NCI-H446 (cell line): ENCODE measurements at places on chromosomes 12 and 14.

DNA sequence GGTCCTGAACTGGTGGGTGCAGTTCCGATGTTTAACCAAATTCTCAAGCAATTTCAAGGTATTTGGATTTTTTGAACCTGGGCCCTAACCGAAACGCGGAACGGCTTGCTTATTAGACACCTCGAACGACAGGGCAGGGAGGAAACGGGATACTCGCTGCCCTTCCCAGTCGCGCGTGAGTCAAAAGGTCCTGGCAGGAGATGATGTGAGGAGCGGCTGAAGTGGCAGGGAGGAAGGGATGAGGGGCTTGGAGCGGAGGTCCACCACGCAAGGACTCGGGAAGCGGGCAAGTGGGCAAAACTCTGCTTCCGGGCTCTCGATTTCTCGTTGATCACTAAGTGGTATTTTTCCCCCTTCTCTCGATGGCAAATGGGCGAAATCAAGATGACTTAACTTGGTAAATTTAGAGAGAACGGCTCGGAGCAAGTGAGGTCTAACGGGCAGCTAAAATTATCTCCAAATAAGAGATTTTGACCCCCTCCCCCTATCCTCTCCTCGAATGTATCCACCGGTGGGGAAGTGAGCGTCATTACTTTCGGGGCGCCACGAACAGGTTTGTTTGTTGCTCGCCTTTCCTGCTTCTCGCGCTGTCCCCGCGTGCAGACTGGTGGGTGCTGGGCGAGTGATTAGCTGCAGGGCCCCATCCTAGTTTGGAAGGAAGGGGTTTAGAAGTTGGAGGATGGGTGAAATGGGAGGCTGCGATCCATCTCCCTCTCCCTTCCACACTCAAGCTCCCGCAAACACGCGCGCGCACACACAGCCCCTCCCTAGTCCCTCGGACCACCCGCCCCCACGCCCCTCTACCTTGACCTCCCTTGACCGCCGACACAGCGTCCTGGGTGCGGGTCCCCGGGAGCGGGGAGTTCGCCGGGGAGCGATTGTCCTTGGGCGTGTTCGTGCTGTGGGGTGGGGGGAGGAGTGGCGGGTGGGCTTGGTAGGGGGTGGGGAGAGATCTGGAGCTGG lies 986 bp upstream of the NTF3 start:
- DNase-seq = no peak

DNA sequence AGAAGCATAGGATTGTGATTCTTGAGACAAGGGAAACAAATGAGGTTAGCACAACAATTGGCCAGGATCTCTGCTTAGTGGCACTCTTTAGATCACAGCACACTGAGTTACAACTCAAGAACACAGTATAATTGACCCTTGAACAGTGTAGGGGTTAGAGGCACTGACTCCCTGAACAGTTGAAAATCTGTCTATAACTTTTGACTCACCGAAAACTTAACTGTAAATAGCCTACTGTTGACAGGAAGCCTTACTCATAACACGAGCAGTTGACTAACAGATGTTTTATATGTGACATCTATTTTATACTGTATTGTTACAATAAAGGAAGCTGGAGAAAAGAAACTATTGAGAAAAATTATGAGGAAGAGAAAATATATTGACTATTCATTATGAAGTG lies 296.1 kb downstream of the RERGL start:
- DNase-seq = no peak

GRCh38 chr12:31605531-31605930 lies 14.6 kb upstream of the DENND5B start:
- no peak for DNase-seq

DNA sequence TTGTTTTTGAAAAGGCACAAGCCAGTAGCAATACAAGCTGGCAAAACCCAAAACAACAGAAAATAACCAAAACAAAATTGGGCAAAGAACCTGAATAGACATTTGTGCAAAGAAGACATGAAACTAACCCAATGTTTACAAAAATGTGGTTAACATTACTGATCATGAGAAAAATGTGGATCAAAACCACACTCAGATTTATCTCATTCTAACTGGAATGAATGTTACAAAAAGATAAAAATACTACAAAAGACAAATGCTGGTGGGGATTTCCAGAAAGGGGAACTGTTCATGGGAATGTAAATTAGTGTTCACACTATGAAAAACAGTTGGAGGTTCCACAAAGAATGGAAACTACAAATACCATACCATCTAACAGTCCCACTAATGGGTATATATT lies 26.6 kb downstream of the ASCL4 start:
- no peak for DNase-seq

DNA sequence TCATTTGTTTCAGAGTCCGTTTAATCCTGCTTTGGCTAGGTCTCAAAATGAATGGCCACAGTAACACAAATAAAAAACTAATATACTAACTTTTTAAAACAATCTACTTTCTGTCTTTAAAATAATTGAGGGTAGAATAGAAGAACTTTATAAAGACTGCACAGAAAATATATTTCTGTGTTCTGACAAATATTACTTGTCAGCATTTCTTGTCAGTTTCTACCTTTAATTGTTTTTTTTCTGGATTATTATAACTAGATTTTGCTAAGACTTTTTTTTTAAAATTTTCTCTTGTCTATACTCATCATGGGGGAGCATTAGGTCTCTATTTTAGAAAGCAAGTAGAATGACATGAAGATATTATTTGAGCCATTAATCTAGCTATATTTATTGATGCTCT lies 86.2 kb downstream of the RAD52 start:
- DNase-seq = no peak

GRCh38 chr14:104460791-104461651 lies 118.5 kb upstream of the C14orf180 start:
- no peak for DNase-seq
